ENCODE measurements at places on chromosomes 11 and 22.

GRCh38 chr11:45809456-45810395 lies 4.8 kb downstream of the SLC35C1 start:
- no peak for DNase-seq

DNA sequence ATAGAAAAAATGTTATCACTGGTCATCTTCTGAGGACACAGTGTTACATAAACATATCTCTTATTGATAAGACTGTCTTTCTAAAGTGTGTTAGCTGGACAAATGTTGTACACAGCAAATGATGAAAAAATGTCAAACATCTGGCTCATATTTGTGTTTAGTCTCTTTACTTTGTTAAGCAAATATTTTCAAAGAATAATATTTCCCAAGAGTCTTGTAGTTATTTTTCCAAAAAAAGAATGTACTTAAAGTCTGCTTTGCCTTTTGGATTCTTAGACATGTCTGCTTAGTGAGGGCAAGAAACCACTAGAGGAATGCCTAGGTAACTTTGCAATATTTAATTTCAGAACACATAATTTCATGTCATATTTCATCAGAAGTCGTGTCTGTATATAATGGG lies 23.9 kb upstream of the CCDC179 start:
- DNase-seq = no peak

- DNase-seq = no peak
These were observed 69.3 kb downstream of the SHANK2 start for GRCh38 chr11:71182791-71183677.

DNA sequence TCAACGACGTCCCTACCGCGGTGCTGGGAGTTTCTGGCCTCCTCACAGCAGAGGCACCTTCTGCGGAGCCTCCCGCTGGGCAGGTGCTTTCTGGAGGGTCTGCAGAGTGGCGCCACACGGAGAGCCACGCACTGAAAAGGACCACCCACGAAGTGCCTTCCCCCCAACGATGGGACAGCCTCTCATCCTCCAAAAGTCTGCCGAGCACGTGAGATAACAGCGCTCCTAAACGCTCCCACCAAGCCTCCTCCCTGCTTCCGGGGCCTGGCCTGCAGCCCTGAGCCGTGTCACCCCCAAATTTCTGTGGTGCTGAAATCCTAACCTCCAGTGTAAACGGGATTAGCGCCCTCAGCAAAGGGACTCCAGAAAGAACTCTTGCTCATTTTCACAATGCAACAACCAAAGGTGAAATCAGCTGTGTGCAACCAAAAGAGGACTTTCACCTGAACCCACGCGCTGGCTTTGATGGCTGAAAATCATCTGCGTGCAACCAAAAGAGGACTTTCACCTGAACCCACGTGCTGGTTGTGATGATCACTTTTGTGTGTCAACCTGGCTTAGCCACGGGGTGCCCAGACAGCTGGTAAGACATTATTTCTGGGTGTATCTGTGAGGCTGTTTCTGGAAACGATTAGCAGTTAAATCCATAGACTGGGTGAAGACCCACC lies 924.6 kb downstream of the BRD1 start:
- no peak for DNase-seq

GRCh38 chr11:66124564-66124963 lies 54.5 kb downstream of the PACS1 start:
- no peak for DNase-seq

DNA sequence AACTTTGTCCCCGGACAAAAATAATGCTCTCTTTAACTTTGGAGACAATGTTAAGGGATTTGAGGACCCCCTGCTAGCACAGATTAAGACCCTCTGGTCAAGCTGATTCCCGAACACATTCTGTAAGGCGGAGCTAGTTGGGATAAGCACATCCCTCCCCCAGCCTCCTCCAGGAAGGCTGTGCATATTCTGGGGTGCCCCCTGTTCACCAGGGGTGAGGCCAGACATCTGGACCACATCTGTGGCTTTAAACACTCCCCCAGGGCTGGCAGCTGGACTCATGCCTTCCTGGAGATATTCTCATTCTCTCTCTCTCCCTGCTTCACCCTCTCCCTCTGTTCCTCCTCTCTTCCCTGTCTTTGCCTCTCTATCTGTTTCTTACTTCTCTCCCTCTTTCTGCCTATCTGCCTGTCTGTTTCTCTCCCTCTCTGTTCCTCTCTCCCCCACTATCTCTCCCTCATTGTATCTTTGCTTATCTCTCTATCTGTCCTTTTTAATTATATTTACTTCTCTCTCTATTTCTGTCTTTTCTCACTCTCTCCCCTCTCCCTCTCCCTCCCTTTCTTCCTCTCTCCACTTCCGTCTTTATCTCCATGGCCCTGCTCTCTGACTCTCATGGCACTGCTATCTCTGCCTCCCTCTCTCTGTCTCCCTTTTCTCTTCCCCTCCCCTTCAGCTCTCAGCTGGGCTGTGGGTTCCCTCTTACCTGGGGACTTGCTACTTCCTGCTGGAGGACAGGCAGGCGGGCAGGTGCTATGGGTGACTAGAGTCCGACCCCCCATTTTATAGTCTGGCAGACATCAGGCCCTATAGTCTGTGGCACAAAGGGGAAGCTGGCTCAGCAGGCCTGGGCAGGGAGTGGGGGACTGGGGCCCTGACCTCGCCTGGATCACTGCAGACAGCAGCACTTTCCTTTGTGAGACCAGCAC lies at the start of gene CRYBB1:
TSS of gene CRYBB1 (minus strand) at position 757 of the 929 bp plus-strand sequence. CDS start 1,708 bp downstream, outside the sequence.
- DNase-seq = no peak

GRCh38 chr22:41681616-41682015 lies 7.1 kb downstream of the SNU13 start:
- no peak for DNase-seq

GRCh38 chr11:95156916-95157541 lies 67.4 kb downstream of the ENDOD1 start:
- DNase-seq = no peak

- no peak for DNase-seq
These were observed 6.0 kb downstream of the PAX6 start for GRCh38 chr11:31805037-31805628.

- no peak for DNase-seq
These were observed 369.1 kb downstream of the JRKL start for GRCh38 chr11:96758957-96759356.

- no peak for DNase-seq
These were observed 245.7 kb downstream of the NXPE2 start for GRCh38 chr11:114924042-114924441.

- DNase-seq = no peak
These were observed 8.9 kb upstream of the ST3GAL4 start for GRCh38 chr11:126346586-126346940.

GRCh38 chr11:94728541-94728940 lies 39.6 kb upstream of the AMOTL1 start:
- DNase-seq = no peak

DNA sequence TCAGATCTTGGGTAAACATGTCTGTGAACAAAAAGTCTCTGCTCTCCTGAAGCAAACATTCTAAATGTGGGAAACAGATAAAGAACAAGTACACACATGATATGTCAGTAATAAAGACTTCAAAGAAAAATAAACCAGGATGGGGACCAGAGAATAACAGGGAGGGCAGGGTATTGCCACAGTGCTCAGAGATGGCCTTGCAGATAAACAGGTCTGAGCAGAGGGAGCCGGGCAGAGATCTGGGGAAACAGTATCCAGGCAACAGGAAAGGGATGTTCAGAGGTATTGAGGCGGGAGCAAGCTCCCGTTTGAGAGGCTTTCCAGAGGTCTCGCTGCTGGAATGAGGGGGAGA lies 2.9 kb downstream of the CCDC86 start:
- no peak for DNase-seq

- DNase-seq = peak; percentile 31
These were observed 264.0 kb downstream of the ETS1 start for GRCh38 chr11:128323381-128323780.

DNA sequence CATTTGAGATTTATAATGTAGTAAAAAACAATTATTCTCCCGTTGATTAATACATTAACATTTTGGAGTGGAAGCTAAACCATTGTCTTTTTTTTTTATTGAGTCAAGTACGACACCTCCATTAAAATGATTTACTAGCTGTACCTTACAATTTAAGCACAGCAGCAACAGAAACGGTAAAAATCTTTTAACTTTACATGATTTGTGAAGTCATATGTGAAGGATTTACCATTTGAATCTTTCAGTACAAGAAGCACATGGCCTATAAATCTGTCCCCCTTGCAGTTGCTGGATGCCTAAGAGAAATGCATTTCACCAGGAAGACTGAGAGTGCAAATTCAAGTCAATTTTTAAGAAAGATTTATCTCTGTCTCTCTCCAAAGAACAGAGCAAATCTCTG lies 324.6 kb downstream of the CADM1 start:
- DNase-seq = no peak

- no peak for DNase-seq
These were observed 6.4 kb downstream of the MS4A15 start for GRCh38 chr11:60762851-60763691.

DNA sequence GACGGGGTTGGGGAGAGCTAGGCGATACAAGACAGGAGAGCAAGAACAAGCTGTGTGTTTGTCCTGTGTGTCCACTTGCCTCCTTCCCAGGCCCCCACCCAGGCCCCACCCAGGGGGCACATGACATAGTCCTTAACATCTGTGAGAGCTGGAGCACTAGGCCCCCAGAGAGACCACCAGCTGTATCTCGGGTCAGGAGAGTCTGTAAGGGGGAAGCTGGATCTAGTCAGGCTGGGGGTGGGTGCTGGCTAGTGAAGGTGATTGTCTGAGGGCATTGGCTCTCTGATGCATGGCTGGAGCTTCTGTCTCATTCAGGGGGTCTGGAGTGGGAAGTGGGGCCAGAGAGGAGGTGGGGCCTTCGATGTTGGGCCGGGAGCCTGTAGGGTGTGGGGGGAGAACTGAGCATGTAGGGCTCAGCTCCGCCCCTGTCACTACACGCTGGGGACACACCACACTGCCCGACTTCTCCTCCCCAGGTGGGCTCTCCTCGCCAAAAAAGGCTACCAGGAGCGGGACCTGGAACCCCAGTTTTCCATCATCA lies 571 bp downstream of the P2RX6 start:
- no peak for DNase-seq

DNA sequence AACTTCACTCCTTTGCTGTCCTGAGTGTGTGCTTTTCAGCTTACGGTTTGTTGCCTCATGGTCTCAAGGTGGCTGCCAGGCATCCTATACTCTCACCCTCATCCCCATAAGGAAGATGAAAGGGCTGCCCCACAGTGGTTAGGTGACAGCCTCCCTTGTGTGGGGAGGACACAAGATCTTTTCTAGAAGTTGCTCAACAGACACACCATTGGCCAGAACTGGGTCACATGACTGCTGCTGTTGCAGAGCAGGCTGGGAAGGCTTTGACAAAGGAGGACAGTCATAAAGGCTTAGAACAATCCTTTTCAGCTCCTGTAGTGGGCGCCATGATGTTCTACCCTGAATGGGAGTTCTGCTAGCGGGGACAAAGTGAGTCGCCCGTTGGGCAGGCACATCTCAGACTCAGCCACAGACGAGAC lies 69.7 kb upstream of the RASD2 start:
- DNase-seq = no peak

GRCh38 chr11:62770778-62771143 lies 435 bp upstream of the TAF6L start:
- no peak for DNase-seq

GRCh38 chr22:50102946-50103345 lies 13.1 kb downstream of the MOV10L1 start:
- DNase-seq = no peak

GRCh38 chr11:1876361-1877063 lies 15.2 kb downstream of the PRR33 start:
- peak; percentile 16 for DNase-seq

DNA sequence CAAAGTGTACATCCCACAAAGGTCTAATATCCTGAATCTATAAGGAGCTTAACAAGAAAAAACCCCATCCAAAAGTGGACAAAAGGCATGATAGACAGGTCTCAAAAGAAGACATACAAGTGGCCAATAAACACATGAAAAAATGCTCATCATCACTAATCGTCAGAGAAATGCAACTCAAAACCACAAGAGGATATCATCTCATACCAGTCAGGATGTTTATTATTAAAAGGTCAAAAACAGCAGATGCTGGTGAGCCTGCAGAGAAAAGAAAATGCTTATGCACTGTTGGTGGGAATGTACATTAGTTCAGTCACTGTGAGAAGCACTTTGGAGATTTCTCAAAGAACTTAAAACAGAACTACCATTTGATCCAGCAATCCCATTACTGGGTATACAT lies 12.7 kb downstream of the LGALS12 start:
- DNase-seq = no peak

- DNase-seq = no peak
These were observed 4.9 kb downstream of the HSD17B12 start for GRCh38 chr11:43685440-43685839.

DNA sequence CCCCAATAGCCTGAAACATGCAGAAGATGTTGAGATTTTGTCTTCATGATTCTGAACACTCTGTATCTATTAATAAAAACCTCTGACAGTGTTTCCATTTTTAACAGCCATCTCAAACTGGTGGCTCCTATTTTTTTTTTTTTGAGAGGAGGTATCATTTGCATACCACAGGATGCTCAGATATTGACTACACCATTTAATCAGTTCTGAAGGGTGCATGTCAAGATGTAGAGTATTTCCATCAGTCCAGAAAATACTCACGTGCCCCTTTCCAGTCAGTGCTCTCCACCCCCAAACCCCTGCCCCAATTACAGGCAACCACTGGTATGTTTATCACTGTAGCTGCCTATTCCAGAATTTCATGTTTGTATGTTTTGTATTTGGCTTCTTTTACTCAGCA lies 85.3 kb upstream of the SORL1-AS1 start:
- no peak for DNase-seq

GRCh38 chr11:131454490-131454889 lies 84.1 kb downstream of the NTM start:
- DNase-seq = no peak

GRCh38 chr11:116865696-116866095 lies 28.3 kb upstream of the APOA1 start:
- no peak for DNase-seq

DNA sequence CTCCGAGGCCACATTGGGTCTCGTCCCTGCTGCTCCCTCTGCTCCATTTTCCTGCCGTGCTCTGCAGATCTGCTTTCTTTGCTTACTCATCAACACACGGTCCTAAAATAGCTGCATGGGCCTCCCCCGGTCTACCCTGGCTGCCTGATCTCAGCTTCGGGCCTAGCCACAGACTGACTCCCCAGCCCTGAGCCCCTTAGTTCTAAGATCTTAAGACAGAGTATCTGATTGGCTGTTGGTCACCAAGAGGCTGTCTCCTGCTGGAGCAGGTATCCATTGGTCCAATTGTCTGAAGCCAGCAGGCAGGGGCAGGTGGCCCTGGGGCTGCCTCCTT lies 53.7 kb upstream of the NECTIN1 start:
- DNase-seq = no peak

DNA sequence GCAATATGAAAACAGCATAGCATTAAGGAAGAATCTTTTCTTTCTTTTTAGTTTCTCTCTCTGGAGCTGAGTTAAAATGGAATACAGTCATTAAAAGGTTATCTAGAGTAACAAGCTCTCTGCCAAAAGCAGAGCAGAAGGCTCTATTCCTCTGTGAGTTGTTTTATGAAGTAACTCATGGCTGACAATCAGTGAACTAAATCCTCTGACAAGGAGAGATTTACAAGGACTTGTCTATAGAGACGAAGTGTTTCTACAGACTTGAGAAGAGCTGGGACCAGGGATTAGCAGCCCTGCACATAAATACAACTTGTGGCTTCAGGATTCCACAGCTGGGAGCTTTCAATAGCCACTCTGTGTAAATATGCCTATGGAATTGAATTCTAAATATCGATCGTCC lies 192.5 kb upstream of the RAG2 start:
- DNase-seq = no peak

GRCh38 chr11:7016011-7016410 lies 4.1 kb downstream of the ZNF214 start:
- no peak for DNase-seq

All from T-helper 17 cell (primary cell).